Left renal pelvis (tissue), 4 donors: ENCODE measurements at places on chromosomes 2 and 18. TPM values are rescaled to one million over a fixed set of nuclear protein-coding genes. Genes with fewer than 3 reads are reported as not detected.

The RELCH gene
- polyA plus RNA-seq = 37.5 TPM

The LIPG gene
- 58.6 TPM for polyA plus RNA-seq

The FBLN7 gene
- 26.9 TPM for polyA plus RNA-seq

The SERPINB7 gene
- 0.40 TPM for polyA plus RNA-seq

The LDLRAD4 gene
- polyA plus RNA-seq = 10.4 TPM

The POMC gene
- polyA plus RNA-seq = 7.8 TPM

The TMEM178A gene
- polyA plus RNA-seq = 95.9 TPM

The DSG1 gene
- 0.08 TPM for polyA plus RNA-seq

The GMPPA gene
- 30.4 TPM for polyA plus RNA-seq

The MATN3 gene
- polyA plus RNA-seq = 3.7 TPM

The EPHA4 gene
- polyA plus RNA-seq = 26.5 TPM

The PHOSPHO2 gene
- 13.2 TPM for polyA plus RNA-seq

The HTR2B gene
- polyA plus RNA-seq = 13.6 TPM

The EHBP1 gene
- 95.9 TPM for polyA plus RNA-seq

GRCh38 chr2:120307482-120307881, 38.5 kb upstream of the INHBB start:
- no peak for DNase-seq

DNA sequence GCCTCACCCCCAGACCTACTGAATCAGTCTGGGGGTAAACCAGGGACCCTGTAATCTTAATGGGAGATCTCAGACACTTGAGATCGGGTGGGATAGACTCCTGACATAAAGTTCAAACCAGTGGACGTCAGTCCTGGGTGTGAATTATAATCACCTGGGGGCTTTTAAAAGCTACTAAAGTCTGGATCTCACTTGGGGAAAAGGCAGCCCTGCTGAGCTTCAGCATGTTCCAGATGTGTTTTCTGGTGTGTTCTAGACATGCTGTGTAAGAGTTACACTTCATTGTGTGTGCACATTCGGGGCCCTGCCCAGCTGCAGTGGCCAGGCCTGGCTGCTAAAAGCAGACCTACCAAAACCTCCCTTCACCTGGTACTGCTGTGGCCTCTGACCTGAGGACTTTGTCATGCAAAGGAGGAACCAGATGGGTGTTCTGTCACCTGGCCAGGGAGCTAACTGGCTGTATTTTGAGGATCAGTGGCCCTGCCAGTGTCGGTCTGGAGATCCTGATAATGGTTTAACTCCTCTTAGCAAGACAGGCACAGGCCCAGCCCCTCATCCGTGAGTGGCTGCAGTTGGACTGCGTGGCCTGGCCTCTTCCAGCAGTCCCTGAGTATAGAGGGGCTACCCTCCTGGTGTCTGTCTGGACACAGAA, 10.6 kb downstream of the RRM2 start:
- DNase-seq = no peak

DNA sequence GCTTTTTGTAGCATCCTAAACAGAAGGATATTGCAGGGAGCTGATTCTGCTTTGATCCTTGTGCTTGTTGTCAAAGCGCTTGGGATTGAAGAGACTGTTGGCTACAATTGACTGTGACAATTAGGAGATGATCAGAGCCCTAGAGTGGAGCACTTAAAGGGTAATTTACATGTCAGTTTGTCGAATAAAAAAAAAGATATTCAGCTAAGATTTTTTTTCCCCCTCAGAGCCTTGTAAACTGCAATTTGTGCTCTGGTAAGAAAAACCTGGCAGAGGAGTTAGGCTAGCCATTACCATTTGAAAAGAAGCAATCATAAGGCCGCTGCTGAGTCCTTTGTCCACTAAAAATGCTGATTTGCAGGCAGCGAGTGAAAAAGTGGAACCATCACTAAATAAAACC, 47.8 kb upstream of the ZEB2 start:
- no peak for DNase-seq

DNA sequence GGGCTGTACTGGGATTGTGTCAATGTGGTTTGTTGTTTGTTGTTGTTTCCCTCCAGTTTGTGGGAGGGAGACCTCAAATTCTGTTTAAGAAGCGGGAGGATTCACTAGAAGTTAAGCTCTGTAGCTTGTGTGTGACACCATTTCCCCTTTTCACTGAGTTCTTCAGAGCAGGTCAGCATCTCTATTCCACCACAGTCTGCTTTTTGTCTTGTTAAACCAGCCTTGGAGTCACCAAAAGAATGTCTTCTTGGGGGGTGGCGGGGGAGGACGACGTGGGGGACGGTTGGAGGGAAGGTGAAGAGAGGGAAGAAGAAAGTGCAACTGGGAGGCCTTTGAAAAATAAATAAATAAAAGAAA, 2.3 kb upstream of the BCL11A start:
- DNase-seq = no peak

DNA sequence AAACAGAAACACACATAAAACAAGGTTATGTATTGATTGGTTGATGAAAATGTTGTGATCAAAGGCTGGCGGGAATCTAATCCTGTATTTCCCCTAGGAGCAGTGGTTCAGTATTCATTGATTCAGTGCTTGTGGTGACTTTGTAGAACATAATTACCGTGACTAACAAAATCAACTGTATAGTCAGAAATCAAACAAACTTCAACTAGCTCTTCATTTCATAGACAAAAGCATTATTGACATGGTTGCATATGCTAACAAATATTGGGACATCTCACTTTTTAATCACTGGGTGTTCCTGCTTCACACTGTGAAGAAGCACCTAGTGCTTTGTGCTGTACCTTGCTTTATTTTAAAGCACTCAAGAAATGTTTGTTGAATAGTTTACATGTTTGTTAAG, 41.4 kb downstream of the USP14 start:
- no peak for DNase-seq

- DNase-seq = no peak
Measured at GRCh38 chr18:36729197-36729596, 99.6 kb downstream of the TPGS2 start.

DNA sequence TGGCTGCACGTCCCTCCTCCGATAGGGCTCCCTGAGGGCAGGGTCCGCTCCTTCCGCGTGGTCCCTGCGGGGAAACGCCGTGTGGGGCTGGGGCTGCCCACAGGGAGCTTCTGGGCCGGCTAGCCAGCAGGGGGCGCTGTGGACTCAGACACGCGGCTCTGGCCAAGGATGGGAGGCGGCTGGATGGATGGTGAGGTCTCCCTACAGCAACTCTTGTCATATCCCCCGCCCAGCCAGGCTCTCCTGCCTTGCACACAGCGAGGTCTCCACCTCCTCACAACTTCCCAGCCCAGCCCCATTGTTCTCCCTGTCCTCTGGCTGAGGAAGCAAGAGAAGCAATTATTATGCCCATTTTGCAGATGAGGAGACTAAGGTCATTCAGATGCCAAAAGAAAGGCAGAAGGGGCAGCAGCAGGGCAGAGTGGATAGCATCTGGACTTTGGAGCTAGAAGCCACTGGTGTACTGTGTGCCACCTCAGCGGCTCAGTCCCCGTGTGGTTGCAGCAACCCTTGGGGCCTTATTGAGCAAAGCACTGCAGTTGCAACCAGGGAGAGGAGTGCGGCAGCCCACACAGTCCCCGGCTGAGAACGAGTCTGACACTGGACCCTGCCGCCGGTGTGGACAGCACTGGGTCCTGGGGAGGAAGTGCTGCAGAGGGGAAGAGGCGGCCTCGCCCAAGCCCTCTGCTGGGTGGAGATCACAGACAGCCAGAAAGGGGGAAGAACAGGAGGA, 99.0 kb downstream of the ZFP36L2 start:
- no peak for DNase-seq

DNA sequence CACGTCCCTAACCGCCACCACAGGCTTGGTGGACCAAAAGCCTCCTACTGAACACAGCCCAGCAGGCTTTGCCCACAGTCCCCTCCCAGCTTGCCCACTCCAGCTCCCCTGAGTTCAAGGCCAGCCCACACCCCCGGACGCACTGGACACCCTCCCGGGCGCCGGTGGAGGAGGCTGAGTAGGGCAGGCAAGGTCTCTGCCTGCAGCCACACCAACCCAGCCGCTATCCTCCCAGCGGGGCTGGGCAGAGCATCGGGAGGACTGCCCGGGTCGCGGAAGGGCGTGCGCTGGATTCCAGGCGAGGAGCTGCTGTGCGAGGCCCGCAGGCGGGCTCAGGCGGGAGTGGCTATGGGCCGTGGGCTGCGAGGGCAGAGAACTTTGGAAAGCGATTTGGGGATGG, 49.5 kb downstream of the PLEKHB2 start:
- no peak for DNase-seq

DNA sequence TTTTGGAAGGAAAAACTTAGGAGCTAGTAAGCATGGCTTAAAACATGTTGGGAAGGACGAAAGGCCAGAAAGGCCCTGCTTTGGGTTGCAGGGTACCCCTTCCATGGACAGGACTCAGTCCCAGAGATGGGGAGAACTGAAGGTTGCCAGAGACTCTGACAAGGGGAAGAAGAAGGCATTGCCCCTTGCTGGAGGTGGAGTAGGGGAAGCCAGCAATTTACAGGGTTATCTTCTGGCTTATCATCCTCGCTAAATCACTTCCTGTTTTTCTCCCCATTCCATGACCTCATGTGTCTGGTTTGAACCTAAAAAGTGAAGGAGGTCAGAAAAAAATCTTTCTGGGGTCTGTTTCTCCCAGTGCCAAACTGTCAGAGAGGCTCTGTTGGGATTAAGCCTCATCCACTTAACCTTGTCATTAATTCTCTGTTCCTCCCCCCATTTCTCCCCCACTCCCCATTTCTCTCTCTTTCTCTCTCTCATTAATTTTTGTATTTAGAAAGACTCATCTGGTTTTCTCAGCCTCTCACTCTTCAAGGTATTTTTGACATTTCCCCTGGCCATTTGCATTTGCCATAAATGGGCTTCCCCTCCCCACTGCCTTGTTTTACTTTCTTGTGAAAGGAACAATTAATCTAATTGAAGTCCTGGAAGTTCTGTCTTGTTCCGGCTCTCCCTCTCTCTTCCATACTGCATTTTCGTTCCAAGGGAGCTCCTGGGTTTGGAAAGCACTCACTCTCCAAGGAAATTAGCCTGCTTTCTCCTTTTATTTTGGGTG, 17.4 kb downstream of the NRP2 start:
- no peak for DNase-seq

DNA sequence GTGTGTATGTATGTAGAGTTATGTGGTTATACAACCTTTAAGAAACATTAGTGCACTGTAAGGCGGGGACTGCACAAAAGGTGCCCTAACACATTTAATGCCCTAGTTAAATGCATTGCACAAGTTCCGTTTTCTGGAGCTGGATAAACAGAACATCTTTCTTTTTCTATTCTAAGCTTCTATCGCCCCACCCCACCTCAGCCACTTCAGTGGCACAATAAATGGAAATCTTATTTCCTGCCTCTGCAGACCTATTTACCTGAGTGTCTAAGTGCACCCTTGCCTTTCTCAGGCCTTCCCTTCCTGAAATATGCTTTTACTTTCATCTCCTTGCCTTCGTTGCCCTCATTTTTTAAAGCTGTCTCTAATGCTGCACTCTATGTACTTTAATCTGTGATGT, 123.5 kb downstream of the TANC1 start:
- DNase-seq = no peak

- no peak for DNase-seq
Measured at GRCh38 chr2:176502619-176503018, 233.4 kb downstream of the MTX2 start.

GRCh38 chr2:116094196-116094595, 1651.8 kb downstream of the DPP10 start:
- no peak for DNase-seq

DNA sequence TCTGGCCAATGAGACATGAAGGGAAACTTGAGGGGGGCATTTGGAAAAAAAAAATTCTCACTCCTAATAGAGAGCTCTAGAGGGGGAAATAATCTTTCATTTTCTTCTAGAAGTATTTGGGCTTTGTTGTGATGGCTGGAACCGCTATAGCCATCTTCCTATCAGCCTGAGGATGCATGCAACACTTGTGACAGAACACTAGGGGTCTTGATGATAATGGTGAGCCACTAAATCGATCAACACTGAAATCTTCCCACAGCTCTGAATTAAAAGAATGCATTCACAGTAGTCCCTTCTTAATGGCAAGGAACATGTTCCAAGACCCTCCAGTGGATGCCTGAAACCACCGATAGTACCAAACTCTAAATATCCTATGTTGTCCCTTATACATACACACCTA, 325.3 kb downstream of the LNPK start:
- DNase-seq = no peak

DNA sequence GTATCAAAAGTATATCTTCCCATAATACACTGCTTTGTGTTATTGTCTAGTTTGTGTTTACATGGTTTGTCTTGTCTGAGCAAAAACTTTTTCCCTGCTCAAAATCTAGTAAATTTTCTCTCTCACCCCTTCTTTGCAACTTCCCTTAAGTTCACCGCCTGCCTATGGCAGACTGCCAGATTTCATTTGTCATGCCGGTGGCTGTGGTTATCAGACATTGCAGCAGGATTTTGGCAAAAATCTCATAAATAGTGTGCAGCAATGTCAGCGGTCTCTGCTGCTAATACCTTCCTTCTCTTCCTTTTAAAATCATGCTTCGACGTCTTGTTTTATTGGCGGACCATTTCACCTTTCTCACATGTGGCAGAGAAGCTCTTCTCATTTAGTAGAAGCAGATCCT, 45.6 kb upstream of the TMEM178A start:
- no peak for DNase-seq

GRCh38 chr2:181430406-181431118, 26.6 kb upstream of the ITGA4 start:
- no peak for DNase-seq

GRCh38 chr2:157327200-157327599, 1.6 kb upstream of the ERMN start:
- no peak for DNase-seq

DNA sequence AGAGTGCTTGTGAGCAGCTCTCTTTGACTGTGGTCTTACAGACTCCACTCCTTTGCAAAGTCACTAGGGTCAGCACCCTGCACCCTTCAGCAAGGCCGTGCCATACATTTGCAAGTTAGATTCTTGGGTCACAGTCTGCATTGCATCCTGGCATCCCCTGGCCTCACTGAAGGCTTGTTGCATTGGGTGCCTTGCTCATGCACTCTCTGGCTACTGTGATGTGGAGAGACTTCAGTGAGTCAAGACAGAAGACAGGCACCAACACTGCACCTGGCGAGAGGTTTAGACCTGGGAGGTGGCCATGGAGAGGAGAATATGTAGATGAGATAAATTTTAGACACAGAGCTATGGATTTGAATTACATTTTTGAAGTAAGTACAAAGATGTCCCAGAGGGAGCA, 146.4 kb upstream of the COPS8 start:
- no peak for DNase-seq

- DNase-seq = no peak
Measured at GRCh38 chr2:181376442-181376841, 80.7 kb upstream of the ITGA4 start.

GRCh38 chr18:2717407-2717806, 61.9 kb downstream of the SMCHD1 start:
- no peak for DNase-seq

GRCh38 chr2:19353721-19354050, 4.7 kb downstream of the OSR1 start:
- no peak for DNase-seq

- DNase-seq = no peak
Measured at GRCh38 chr2:73386342-73386868, 769 bp downstream of the ALMS1 start.

GRCh38 chr2:31235504-31235902, 1.6 kb downstream of the EHD3 start:
- no peak for DNase-seq
